ENCODE measurements at places on chromosomes 16 and 17.
A peak's percentile ranks its signal among the peaks of the same experiment; 100 is the strongest.

- no peak for DNase-seq
Measured at GRCh38 chr16:66979011-66979717, 9.2 kb upstream of the CES4A start.

DNA sequence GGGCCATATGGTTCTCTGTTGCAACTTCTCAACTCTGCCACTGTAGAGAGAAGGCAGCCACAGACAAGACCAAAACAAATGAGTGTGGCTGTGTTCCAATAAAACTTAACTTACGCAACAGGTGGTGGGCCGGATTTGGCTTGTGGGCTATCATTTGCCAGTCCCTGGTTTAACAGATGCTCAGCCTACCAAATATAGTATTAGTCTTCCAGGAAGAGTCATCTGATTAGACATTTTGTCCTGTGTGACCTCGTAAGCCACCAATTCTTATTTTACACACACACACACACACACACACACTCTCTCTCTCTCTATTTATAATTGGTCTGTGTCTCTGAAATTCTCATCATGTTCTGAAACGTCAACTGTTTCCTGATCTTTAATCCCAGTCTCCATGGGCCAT, 245.9 kb downstream of the XYLT1 start:
- DNase-seq, result no peak

DNA sequence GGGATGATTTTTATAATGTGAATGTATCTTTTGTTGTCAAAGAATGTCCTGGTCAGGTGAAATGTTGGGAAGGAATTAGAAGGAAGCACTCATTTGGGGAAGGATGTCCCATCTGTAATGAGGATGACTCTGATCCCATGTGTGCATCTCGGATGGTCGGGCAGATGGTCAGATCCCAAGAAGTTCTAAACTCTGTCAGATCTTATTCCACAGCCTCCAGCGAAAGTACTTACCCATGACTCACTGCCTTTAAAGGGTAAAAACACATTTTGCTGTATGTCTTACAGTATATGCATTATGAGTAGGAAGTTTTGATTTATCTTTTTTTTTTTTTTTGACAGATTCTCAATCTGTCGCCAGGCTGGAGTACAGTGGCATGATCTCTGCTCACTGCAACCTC, 548 bp upstream of the KRTAP4-11 start:
- DNase-seq, result no peak

GRCh38 chr17:68047153-68047846, 11.8 kb downstream of the KPNA2 start:
- DNase-seq, result no peak

DNA sequence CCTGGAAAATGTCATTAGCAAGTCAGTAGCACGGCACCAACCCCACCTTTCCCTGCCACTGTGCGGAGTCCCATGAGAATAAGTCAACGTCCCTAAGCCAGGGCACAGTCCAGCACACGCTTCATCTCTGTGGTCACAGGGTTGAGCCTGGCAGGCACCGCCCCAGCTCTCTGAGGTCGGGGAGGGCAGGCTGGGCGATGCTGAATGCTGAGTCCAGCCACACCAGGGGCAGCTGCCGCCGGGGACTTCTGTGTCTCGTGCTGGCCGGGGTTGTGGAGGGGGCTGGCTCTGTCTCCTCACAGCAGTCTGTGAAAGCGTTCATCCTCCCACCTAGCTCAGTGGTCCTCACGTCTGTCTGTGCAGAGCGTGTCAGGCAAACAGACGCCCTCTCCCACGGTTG, 53.2 kb downstream of the BANP start:
- DNase-seq, result no peak

- DNase-seq, result no peak
Measured at GRCh38 chr17:67636834-67637520, 80.8 kb upstream of the NOL11 start.

- DNase-seq, result no peak
Measured at GRCh38 chr17:10013365-10014112, 108.5 kb upstream of the RCVRN start.

- no peak for DNase-seq
Measured at GRCh38 chr17:81173762-81174155, 7.7 kb upstream of the AATK start.

- DNase-seq, result no peak
Measured at GRCh38 chr17:34265711-34266110, 4.3 kb upstream of the CCL7 start.

DNA sequence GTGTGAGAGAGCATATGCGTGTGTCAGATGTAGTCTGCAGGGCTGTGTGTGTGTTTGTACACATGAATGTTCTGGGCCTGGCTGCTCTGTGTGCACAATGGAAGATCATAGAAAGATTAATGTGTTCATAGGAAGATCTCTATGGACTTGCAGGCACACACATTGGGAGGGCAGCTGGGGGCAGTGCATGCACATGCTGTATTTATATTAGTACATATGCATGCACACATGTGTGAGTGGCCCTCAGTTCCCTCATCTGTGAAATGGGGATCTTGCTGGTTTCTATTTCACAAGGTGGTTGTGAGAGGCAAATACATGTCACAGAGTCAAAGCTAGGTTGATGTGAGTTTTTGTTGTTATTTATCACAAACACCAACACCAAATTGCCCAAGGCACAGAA, 2.1 kb downstream of the CA7 start:
- no peak for DNase-seq

DNA sequence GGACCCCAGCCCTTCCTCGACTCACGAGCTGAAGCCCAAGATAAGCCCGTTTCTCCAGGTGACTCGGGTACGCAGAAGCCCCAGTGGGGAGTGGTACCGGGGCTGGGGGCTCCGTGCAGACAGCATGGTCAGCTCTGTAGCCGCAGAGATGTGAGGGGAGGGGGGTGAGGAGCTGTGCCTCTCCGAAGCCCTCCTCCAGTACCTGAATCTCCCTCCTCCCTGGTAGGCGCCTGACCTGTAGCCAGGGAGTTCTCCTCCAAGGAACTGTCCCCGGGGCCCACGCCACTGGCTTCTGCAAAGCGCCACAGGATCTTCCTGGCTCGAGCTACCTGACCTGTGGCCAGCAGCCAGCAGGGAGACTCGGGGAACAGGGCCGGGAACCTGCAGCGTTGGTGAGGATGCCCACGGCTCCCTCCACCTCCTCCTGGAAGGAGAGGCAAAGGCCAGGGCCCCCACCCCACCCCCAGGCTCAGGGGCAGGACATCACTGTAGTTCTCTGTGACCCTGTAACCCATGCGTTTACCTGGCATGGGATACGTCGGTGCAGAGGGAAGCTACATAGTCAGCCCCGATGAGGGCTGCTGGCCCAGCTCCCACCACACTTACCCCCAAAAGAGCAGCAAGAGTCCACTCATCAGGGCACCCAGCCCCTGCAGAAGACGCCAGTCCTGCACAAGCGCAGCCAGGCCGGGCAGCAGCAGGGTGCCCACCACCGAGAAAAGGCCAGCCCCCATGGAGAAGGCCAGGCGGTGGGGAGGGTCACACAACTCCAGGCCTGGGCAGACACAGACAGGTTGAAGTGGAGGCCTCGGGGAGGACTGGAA, 1.7 kb downstream of the SLC22A31 start:
- DNase-seq, result no peak

DNA sequence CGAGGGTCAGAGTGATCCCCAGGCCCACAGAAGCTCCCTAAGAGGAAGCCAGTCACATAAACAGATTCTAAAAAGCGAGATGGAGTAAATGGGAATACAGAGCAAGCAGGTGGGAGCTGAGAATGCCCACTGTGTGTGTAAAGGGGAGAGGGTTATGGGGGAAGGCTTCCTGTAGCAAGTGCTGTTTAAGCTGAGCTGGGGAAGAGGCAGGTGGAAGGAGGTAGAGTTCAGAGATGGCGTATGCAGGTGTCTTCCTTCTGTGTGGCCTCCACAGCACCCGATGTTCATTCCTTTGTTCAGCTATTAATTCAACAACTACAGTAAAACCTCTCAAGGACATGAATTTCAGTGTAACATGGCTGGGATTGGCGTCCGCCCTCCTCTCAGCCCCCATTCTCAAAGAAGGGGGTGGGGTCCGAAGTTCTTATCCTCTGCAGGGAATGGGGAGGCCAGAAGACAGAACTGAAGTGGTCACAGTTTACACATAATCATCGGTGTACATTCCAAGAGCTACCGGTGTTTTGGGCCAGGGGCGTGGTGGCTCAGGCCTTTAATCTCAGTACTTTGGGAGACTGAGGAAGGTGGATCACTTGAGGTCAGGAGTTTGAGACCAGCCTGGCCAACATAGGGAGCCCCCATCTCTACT, 1.8 kb downstream of the EEF2K start:
- no peak for DNase-seq

- peak; percentile 58 for DNase-seq
Measured at GRCh38 chr16:84547546-84548061, 43.1 kb upstream of the MEAK7 start.

- DNase-seq, result peak; percentile 19
Measured at GRCh38 chr16:21120976-21121520, 29.6 kb downstream of the DNAH3 start.

- DNase-seq, result no peak
Measured at GRCh38 chr16:85423631-85424030, 189.5 kb upstream of the GSE1 start.

GRCh38 chr16:66751053-66751302, 431 bp downstream of the DYNC1LI2 start:
- DNase-seq, result no peak

GRCh38 chr17:17727111-17727659, 45.9 kb downstream of the RAI1 start:
- DNase-seq, result no peak

DNA sequence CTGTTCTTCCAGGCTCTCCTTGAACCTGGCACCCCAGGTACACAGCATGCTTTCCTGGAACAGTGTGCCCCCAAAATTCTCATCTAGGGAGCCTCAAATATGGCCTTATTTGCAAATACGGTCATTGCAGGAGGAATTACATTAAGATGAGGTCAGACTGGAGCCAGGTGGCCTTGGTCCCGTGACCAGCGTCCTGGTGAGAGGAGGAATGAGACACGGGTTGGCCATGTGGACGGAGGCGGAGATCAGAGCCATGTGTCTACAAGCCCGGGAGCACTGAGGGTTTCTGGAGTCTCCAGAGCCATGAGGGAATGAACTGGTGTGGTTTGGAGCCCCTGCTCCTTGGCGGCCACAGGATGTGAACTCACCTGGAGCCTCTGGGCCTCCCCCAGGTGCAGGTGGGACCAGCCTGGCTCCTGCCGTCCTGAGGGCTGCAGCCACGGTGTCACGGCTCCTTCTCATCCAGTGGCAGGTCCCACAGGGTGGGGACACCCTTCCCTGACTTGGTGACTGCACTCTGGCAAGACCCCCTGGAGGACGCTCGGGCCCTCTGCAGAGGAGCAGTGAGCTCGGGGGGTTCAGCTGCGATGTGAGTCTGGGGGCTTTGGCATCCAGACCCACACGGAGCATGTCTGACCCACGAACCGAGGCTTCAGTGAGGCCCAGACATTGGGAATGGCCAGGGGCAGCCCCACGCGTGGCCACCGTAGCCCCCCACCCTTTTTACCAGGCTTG, 21.8 kb upstream of the GNG13 start:
- DNase-seq, result no peak

GRCh38 chr17:60960398-60961065, 282.9 kb downstream of the BCAS3 start:
- no peak for DNase-seq

GRCh38 chr17:29008591-29008990, 2.8 kb upstream of the SEZ6 start:
- no peak for DNase-seq

DNA sequence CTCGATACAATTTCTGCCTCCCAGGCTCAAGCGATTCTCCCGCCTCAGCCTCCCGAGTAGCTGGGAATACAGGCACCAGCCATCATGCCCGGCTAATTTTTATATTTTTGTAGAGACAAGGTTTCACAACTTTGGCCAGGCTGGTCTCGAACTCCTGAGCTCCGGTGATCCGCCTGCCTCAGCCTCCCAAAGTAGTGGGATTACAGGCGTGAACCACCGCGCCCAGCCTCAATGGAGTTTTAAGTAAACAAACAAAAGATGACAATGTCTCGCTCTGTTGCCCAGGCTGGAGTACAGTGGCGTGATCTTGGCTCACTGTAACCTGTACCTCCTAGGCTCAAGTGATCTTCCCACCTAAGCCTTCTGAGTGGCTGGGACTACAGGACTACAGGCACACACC, 52.6 kb upstream of the TRAP1 start:
- DNase-seq, result no peak

- no peak for DNase-seq
Measured at GRCh38 chr16:1176280-1176897, 23.5 kb downstream of the CACNA1H start.

DNA sequence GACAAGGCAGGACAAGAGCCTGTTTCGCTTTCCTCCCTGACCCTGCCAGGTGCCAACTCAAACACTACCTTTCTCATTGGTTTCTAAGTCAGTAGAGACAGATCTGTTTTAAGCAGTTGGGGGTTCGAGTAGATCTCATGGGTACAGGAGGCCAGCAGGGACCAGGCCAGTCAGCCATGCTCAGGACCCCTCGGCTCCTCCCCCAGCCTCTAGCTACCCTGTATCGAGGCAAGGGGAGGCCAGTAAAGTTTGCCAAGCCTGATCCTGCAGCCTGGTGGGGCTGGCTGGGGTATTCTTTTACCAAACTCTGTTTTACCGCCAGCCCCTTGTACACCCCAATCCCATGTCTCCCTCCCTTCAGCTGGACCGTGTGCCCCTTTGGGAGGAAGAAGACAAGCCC, 26.6 kb downstream of the OR1D5 start:
- DNase-seq, result no peak

DNA sequence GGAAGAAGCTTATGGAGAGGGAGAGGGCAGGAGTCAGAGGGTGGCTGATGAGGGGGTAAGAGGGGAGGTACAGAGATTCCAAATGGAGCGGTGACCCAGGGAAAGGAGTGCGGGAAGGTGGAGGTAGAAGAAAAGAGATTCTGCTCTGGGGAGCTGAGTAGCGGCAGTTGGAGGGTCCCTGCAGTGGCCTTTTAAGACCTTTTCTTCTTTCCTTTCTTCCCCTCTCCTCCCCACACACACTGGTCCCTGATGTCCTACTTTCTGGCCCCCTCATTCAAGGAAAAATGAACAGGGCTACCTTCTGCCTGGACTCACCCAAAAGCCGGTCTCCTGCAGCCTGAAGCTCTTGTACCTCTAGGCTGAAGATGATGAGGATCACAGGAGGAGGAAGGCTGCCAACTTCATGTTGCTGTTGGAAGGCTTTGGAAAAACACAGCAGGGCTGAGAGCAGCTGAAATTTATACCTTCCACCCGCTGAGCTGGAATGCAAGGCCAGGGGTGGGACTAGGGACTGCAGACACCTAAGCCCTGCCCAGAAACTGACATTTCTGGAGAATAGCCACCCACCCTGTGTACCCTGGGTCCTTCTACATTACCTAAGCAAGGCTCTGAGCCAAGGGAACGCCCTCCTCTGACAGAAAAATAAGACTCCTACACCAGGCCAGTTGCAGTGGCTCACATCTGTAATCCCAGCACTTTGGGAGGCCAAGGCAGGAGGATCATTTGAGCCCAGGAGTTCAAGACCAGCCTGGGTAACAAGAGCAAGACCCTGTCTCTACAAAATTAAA, 9.4 kb upstream of the HEATR6 start:
- DNase-seq, result no peak

GRCh38 chr17:46121165-46121764, 72.0 kb downstream of the KANSL1 start:
- no peak for DNase-seq

DNA sequence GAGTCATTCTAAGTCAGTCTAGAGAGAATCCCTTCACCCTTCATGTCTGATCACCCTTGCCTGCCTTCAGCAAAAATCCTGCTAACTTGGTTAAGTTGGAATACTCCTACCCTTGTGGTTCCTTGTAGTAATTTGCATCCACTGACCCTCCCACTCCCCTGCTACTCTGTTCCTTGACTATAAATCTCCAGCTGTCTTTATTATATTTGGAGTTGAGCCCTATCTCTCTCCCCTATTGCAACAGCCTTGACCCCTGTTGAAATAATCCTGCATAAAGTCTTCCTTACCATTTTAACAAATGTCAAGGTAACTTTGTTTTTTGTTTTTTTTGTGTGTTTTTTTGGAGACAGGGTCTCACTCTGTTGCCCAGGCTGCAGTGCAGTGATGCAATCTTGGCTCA, 590.1 kb downstream of the WWOX start:
- no peak for DNase-seq

Data from right kidney (tissue), 9 donors.